ENCODE measurements at places on chromosomes 1 and 21. TPM values are rescaled to one million over a fixed set of nuclear protein-coding genes. Genes with fewer than 3 reads are reported as not detected.

The NPR1 gene
- total RNA-seq: 1.6 TPM

The SLC1A7 gene
- not detected for total RNA-seq

The FOXD2 gene
- total RNA-seq: 0.49 TPM

The BATF3 gene
- total RNA-seq: 36.0 TPM

The CFHR5 gene
- total RNA-seq: not detected

The GPR61 gene
- total RNA-seq: not detected
